Right ventricle myocardium superior (tissue), 1 donor: ENCODE measurements at places on chromosomes 1 and 21. TPM values are rescaled to one million over a fixed set of nuclear protein-coding genes. Genes with fewer than 3 reads are reported as not detected.

DNA sequence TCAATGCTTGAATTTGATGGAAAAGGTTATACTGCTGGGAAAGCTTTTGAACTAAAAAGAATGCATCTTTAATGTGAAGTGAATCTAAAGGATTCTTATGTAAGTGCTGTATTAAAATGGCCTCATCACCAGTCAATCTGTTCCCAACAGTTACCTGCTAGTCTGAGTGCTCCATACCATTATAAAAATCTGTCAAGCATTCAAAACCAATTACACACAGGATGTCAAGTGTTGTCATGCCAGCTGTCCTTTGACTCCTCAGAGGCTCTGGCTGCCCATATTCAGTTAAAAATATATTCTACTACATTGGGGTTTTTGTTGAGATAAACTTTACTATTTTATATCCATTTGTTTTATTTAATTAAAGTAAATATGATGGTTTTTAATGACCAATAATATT, 1587.7 kb downstream of the AMY1C start:
- DNase-seq, result no peak

GRCh38 chr1:185816460-185816859, 82.3 kb downstream of the HMCN1 start:
- no peak for DNase-seq

- DNase-seq, result no peak
Measured at GRCh38 chr1:243587823-243588560, 262.1 kb downstream of the AKT3 start.

GRCh38 chr1:42178249-42178648, 13.7 kb upstream of the GUCA2A start:
- no peak for DNase-seq

DNA sequence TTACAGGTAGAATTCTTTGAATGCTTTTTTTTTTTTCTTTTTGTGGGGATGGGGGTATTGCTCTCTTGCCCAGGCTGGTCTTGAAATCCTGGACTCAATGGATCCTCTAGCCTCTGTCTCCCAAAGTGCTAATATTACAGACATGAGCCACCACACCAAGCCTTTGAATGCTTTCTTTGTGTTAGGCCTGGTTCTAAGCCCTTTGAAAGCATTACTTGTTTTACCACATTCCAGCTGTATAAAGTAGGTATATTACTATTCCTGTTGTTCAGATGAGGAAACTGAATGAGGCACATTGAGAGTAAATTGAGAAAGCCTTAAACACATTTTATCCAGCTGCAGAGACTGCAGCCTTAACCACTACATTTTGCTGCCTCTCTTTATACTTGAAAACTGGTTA, 841.8 kb upstream of the ADGRL4 start:
- DNase-seq, result no peak

GRCh38 chr1:155126556-155127104, 1.0 kb upstream of the EFNA1 start:
- peak; percentile 50 for DNase-seq

TSSK3 gene
- 1.0 TPM for total RNA-seq

ELAVL4 gene
- not detected for total RNA-seq

AK4 gene
- 147 TPM for total RNA-seq
